ENCODE measurements at places on chromosomes 1 and 21.

DNA sequence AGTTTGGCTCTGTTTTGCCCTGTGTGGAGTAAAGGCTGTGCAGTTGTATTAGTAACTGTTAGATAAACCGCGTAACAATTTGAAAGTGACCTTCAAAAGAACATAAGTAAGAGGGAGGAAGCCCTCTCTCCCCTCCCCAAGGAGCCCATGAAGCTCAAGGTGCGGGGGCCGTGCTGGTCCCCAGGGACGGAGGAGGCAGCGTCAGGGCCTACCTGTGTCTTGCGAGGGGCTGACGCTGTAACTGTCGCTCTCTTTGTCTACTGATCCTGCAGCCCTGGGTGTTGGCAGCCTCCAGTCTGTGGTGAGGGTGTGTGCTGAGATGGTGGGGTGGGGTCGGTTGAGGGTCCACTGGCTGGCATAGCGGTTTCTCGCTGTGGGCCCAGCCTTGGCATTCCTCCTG, 176.6 kb downstream of the PCP4 start:
- DNase-seq: no peak

DNA sequence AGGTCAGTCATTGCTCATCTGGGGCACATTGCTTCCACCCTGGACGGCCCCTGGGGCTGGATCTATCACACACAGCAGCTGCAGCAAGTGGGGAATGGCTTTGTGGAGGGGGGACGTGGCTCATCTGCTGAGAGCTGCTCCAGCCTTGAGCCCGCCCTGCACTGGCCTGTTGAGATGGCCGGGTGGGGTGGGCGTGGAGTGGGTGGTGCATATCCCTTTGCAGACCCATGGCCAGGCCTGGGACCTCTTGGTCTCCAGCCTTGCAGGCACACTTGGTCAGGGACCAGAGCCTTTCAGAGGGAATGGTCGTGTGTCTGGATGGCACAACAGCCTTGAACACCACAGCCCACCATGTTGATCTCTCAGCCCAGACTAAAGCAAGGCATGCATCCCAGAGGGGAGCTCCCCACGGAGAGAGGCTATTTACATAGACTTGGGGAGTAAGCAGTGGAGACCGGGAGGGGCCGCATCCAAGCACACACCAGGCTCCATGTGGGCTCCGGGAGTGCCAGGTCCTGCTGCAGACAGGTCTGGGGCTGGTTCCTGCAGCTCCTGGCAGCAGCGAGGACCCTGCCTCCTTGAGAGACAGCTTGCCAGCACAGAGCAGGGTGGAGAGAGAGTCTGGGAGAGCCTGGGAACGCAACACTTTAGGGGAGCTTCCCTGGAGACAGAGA, 52.8 kb upstream of the SELENON start:
- no peak for DNase-seq

- DNase-seq: no peak
These were observed 28.2 kb upstream of the TMEM54 start for GRCh38 chr1:32929366-32929765.

- peak; percentile 67 for DNase-seq
These were observed 9.6 kb downstream of the P3H1 start for GRCh38 chr1:42756956-42757891.

DNA sequence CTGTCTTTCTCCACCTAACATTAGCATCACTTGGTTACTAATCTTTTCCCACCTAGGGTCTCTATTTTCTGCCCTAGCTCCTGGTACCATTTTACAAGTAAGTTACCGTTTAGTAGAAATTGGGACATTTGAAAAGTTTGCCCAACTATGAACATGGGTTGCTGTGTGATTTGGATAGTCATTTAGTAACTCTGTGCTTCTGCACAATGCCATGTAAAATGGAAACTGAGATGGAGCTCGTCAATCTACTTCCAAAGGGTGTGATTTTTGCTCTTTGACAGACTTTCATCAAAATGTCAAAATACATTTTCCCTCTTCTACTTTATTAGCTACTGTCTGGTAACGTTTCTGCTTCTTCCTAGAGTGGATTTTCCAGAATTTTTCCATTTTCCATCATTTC, 381.5 kb upstream of the B3GALT2 start:
- no peak for DNase-seq

GRCh38 chr1:207565546-207566468, 69.8 kb downstream of the CR1 start:
- DNase-seq: no peak
